RWPE2 (cell line): ENCODE measurements at places on chromosomes 16 and 17.

DNA sequence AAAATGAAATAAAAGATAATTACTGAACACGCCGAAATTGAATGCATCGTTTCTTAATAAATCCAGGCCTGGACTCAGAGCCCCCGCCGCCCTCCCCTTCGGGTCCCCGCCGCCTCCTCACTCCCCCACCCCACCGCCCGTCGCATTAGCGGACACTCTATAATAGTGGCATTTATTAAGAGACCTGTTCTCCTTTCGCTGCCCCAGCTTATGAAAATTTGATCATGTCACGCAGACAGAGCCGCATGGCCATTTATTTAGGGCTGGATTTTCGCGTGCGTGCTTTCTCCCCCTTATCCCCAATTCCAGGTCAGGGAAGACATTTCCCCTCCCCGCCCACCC, 6.3 kb upstream of the HOXB2 start:
- DNase-seq = no peak

- no peak for DNase-seq
Observed at GRCh38 chr17:8847891-8848290, 19.6 kb downstream of the PIK3R6 start.

DNA sequence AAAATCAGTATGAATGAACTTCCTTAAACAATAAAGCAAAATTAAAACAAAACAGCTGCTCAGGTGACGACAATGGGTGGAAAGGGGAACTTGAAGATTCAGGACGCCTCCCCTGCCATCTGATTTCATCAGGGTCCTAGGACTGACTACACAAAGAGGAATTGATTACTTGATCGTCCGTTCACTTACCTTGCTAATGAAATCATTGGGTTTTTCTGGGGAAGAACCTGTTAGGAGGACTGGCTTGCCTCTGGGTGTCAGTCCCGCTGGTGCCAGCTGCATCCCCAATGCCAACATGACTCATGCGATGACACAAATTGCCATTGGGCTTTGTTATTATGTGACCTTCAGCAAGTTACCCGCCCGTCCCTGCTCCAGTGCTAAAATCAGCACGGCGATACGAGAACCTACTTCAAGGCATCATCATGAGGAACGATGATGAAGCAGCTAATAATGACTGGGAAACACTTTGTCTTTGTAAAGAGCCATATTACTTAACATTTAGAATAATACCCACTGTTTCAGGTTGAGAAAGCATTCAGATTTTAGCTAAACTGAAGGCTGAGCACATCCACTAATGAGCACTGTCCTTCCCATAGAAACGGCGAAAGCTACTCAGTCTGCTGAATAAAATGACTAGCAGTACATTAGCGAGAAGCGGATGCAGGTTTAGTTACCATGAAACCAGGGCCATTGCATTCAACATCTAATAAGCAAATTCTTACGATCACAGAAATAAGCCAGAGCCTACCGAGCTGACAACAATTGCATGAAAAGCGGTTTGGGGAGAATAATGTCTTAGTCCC, 139.4 kb downstream of the ZFHX3 start:
- DNase-seq = peak; percentile 19

DNA sequence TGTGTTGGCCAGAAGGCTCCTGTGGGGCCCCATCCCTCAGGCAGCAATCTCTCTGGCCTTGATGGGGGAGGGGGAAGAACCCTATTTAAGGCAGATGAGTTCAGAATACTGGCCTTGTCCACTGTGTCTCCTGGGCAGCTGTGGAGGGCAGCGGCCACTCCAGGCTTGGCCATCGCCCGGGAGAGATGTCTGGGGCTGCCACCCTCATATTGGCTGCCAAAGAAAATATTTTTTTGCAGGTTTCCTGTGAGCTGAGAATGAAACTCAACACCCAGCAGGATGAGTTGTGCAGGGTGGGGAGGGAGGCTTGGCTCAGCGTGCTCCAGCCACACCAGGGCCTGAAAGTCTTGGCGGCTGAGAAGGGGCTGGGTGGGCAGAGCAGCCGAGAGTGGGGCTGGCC, 14.4 kb upstream of the TIMP2 start:
- no peak for DNase-seq

DNA sequence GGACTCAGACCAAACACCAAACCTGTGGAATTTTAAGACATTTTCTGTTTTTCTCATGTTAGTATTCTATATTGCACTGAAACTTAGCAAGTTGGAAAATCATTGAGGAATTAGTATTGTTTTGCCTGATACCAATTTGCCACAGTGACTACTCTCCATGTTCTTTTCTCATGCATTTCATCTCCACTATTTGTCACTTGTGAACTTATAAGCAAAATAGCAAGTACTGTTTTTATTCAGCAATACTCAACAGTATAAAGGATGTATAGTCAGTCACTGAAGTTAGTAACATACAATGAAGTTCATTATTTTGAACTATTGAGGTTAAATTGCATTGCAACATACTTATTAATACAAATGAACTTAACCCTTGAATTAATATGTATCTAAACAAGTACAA, 5.8 kb upstream of the VPS35L start:
- no peak for DNase-seq

- no peak for DNase-seq
Observed at GRCh38 chr17:64084086-64084939, 45.6 kb downstream of the ERN1 start.

DNA sequence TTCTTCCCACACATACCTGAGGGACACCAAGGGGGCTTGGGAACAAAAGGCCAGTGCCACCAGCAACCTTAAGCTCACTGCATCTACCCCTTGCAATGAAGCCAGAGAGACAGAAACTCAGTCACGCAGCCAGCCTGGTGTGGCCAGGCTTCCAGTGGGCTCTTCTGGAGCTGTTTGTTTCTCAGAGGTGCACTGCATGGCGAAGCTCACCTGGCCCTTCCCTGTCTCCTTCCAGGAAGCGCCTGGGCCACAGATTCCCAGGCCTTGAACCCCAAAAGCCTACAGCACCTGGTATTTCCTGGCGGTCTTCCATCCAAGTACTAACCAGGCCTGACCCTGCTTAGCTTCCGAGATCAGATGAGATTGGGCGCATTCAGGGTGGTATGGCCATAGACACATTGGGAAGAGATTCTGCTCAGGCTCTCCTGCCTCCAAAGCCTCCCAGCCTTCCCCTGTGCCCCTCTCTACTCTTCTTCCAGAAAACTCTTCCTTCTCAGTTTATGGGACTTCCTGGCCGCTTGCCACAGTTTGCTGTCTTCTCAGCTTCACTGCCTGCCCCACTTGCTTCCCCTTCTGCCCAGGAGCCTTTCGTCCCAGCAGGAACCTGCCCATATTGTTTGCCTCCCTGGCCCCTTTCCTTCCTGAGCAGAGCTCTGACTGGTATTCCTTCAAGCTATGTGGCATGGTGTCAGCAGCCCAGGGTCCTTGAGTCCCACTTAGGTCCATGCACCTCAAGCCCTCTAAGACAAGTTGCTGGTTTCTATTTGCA, 1.6 kb downstream of the CISD3 start:
- DNase-seq = no peak

GRCh38 chr16:67770346-67770991, 35.9 kb downstream of the RANBP10 start:
- no peak for DNase-seq

DNA sequence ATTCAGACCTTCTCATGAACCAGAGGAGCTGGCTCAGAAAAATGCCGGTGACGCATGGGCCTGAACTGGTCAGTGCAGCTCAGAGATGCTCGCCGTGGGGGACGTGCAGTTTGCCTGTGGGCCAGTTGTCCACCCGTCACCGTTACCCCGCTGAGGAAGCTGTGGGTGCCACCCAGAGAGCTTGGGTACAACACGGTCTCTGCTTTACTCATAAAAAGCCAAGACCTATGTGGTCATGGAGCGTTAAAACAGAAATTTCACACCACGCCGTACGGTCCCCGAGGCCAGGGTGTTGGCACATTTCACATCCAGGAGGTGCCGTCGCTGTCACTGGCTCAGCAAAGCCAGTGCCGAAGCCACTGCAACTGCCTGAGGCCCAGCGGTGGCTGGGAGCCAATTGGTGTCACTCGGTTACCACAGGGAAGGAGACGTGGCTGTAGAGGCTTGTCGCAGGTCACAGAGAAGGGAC, 120.9 kb downstream of the METRNL start:
- DNase-seq = peak; percentile 42

DNA sequence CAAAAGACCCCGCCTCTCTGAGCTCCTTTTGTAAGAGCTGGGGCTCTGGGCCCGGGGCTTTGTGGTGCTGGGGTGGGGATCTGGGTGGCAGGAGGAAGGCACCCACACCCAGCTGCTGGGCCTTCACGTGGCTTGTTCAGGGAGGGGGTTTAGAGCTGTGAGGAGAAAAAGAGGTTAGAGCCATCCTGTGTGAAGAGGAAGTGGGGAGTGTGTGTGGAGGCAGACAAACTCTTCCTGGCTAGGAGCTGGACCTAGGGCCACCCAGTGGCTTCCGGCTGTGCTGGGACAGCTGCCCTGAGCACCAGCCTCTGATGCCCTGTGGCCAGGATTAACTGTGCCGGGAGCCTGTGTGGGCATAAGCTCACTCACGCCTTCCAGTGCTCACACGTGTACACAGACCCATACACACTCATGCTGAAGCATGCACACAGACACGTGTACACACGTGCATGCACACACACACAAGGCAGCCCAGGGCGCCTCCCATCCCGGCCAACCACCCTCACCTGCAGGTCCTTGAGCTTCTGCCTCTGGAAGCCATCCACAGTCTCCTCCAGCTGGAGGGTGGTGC, 7.4 kb downstream of the CIBAR2 start:
- no peak for DNase-seq

DNA sequence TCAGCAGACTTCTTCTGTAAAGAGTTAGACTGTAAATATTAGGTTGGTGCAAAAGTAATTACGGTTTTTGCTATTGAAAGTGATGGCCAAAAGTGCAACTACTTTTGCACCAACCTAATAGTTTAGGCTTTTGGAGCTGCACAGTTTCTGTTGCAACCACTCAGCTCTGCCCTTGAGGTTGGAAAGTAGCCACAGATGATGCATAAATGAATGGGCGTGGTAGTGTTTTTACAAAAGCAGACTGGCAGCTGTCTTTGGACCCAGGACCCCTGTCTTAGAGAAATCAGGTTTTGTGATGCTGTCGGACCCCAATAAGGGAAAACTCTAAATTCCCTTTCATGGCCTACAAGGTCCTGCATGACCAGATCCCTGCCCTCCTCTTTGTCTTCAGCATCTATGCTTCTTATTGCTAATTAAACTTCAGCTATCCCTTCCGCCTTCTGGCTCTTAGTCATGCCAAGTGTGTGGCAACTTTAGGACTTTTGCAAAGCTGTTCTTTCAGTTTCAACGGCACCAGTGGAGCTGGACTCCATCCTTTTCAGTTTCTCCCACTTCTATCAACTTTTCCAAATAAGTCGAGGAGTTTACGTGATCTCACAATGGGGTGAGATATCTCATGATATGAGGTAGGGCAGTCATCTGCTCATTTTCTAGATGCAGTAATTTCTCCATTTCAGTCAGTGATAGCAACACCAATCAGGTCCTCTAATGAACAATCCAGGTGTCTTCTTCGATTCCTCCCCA, 232.3 kb downstream of the XYLT1 start:
- no peak for DNase-seq

GRCh38 chr16:67537270-67537635, 8.6 kb downstream of the RIPOR1 start:
- DNase-seq = no peak

DNA sequence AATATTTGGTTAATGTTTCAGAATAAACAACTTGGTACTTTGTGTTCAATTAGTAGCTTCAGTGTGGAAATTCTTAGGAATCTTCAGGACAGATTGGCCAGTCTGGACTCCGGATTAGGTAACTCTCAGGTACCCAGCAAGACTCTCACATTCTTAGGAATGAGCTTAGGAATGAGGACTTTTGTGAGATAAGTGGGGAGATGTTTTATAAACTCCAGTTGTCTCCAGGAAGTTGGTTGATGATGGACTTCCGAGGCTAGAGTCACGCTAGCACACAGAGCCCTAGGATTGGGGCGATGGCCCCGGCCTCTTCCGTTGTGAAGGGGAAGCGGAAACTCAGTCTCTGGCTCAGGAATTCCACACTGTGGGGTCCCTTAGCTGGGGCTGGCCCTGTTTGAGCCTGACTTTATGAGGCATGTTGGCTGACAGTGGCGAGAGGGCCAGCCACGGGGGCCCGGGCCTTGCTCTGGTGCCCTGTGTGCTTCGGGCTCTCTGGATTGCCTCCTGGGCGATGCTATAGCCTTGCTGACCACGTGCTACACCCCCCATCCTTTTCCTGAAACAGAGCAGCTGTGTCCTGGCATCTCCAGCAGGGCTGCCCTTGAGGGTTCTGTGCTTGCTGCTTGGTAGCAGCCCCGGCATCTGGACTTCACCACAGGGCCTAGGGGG, 32.4 kb downstream of the RAB11FIP3 start:
- DNase-seq = no peak

DNA sequence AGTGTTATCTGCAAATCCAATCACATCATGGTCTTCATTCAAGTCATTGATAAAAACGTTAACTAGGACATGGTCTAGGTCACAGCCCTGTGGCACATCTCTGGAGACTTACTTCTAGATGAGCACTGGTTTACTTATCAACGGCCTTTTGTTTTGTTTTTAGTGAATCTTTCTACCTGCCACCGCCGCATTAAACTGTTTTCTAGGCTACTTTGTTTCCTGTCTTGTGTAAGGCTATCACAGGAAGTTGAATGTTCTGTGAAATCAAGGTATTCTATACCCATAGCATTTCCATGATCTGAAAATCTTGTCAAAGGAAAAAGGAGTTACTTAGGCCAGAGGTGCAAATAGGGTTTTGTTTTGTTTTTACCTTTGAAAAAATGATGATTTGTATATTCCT, 26.9 kb downstream of the SOCS3 start:
- no peak for DNase-seq

DNA sequence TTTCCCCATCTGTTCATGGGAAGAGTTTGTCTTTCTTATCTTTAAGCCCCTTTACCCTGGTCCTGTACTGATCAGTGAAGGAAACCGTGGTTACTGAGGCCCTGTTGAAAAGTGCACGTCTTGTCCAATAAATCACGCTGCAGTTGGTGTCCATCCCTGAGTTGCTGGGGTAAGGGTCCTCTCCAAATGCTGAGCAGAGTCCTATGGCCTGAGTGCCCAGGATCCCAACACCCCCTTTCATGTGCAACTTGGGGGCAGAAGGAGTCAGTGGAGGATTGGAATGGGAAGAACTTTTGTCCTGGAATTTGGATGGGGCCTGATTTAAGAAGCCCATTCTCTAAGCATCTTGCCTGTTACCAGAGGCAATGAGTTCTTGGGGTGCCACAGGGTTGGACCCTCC, 7.0 kb upstream of the TBX2 start:
- no peak for DNase-seq

- no peak for DNase-seq
Observed at GRCh38 chr17:31074772-31075555, 19.8 kb upstream of the NF1 start.

- DNase-seq = no peak
Observed at GRCh38 chr17:78266231-78266631, 34.8 kb downstream of the TMEM235 start.
